Activated T-cell treated with anti-CD3 and anti-CD28 coated beads, Interleukin-2, amount 50 U/mL, for 72 hours (primary cell): ENCODE measurements at places on chromosomes 2 and 18. TPM values are rescaled to one million over a fixed set of nuclear protein-coding genes. Genes with fewer than 3 reads are reported as not detected.

DNA sequence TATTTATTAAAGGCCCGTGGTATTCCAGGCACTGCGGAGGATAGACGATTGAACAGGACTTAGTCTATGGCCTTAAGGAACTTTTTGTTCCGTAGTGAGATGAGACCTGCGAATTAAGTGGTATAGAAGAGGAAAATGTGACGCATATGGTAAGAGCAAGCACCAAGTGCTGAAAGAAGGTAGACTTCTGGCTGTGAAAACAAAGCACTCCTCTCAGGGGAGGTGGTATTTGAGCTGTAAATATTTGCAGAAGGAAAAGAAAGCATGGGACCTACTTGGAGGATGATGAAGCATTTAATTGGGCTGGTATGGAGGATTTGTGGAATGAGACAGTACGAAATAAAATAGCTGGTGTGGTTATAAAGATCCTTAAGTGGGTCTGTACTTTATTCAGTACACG, 62.5 kb downstream of the GPR39 start:
- no peaks in the 10 kb centered on the region for H3K36me3 ChIP-seq
- H3K4me1 ChIP-seq = no peaks in the 10 kb centered on the region
- no peak for DNase-seq
- H3K4me3 ChIP-seq = no peak overlapping the region
- no peak overlapping the region for H3K27ac ChIP-seq

DNA sequence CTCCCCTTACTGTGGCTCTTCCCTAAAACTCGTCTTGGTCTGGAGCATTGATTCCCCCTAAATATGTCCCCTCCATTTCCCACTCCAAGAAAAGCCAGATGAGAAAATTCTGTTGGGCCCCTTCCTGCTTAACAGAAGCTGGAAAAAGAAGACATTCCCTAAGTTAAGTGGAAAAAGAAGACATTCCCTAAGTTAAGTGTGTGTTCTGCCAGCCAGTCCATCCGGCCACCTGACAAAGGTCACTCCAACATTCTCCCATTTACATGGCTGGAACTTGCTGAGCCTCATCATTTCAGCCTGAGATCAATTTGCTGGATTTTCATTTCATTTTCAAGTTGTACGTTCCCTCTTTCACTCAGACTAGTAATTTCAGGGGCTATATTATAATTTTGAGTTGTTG, 52.0 kb downstream of the LYPD1 start:
- H3K4me3 ChIP-seq = no peak overlapping the region
- H3K27me3 ChIP-seq = no peaks in the 10 kb centered on the region
- DNase-seq = no peak
- H3K36me3 ChIP-seq = no peaks in the 10 kb centered on the region
- no peaks in the 10 kb centered on the region for H3K4me1 ChIP-seq

The ESCO1 gene
- total RNA-seq = 23.0 TPM

The RAX gene
- not detected for total RNA-seq

The IFIH1 gene
- total RNA-seq = 62.7 TPM

The CDK5R2 gene
- total RNA-seq = not detected
